Hematopoietic multipotent progenitor cell treated with erythropoietin and hydrocortisone succinate and interleukin-3 and kit ligand, for 17 days (in vitro differentiated cells): ENCODE measurements at places on chromosomes 7 and 10.

DNA sequence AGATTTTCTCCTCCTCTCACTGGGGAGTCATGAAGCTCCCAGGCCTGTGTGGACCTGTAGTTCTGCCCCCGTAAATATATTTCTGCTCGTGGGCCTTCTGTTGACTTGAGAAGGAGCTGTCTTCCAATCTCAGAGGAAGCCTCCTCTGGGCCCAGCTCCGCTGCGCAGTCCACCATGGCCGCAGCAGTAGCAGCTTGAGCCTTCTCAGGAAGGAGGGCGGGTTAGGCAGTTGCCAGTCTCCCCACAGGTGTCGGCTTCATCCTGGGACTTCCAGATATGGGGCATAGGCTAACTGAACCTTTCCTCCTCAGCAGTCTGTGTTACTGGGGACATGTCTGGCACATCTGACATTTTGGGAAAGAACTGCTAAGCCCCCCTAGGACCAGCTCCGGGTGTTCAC lies 62.9 kb upstream of the TRIM8 start:
- DNase-seq: no peak

- no peak for DNase-seq
Observed at GRCh38 chr10:60989400-60989876, 45.5 kb upstream of the RHOBTB1 start.

- DNase-seq: no peak
Observed at GRCh38 chr7:41096917-41097316, 606.0 kb downstream of the INHBA start.

DNA sequence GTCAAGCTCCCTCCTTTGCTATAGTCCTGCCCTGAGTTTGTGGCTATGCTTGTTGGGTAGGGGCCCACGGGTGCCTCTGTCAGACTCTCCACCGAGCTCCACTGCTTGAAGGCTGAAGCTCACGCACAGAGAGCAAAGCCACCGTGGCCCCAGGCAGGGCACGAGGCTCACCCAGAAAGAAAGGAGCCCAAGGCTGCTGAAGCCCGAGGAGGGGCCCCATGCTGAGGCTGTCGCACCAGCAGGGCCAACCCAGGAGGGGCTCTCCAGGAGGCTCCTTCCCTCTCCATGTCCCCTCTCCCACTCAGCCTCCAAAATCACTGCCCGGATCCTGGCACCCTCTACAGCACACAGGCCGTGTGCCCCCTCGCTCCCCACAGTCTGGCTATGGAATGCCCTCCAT lies 50.5 kb downstream of the YKT6 start:
- DNase-seq: no peak

DNA sequence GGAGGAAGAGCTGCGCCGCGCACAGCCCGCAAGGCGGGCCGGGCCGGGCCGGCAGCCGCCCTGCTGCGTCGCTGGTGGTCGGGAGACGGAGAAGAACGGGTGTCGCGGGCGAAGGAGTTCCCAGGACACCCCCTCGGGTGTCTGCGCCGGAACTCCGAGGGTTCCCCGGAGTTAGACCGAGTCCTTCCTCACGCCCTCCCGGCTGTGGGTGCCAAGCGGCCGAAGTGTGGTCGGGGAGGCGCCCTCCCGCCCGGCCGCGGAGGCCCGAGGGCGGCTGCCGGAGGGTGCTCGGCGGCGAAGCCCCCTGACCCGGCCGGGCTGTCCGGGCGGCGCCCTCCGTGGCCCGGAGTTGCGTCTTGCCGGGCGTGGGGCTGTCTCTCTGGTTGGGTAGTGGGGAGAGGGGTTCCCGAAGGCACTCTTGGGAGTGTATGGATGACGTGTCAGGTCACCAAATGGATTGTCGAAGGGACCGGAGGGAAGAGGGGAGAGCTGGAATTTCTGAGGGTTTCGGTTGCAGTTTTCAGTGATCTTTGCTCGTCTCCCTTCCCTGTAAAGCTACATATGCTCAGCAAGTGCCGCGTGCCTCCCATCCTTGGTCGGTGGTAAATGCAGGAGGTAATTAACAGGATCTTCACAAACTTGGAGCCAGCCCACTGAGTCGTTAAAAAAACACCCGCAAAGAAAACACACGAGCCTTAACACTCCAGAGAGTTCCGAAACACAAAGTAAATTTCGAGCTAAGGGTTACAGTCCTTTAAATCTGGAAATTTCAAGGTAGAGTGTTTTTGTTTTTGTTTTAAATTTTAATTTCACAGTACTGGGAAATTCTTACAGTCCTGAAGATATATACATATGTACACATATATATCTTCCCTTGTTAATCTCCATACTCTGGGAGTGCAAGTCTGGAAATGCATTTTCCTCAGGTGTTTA lies 871 bp downstream of the ST7 start:
- DNase-seq: peak; percentile 47

GRCh38 chr7:19464241-19464640 lies 244.6 kb downstream of the POLR1F start:
- DNase-seq: no peak

- DNase-seq: no peak
Observed at GRCh38 chr7:91416155-91416865, 152.1 kb downstream of the FZD1 start.

GRCh38 chr10:84659497-84660439 lies 331.4 kb downstream of the CCSER2 start:
- no peak for DNase-seq

- DNase-seq: no peak
Observed at GRCh38 chr7:107613948-107614347, 33.9 kb downstream of the BCAP29 start.

GRCh38 chr10:80260295-80261243 lies 28.9 kb downstream of the MAT1A start:
- peak; percentile 36 for DNase-seq

DNA sequence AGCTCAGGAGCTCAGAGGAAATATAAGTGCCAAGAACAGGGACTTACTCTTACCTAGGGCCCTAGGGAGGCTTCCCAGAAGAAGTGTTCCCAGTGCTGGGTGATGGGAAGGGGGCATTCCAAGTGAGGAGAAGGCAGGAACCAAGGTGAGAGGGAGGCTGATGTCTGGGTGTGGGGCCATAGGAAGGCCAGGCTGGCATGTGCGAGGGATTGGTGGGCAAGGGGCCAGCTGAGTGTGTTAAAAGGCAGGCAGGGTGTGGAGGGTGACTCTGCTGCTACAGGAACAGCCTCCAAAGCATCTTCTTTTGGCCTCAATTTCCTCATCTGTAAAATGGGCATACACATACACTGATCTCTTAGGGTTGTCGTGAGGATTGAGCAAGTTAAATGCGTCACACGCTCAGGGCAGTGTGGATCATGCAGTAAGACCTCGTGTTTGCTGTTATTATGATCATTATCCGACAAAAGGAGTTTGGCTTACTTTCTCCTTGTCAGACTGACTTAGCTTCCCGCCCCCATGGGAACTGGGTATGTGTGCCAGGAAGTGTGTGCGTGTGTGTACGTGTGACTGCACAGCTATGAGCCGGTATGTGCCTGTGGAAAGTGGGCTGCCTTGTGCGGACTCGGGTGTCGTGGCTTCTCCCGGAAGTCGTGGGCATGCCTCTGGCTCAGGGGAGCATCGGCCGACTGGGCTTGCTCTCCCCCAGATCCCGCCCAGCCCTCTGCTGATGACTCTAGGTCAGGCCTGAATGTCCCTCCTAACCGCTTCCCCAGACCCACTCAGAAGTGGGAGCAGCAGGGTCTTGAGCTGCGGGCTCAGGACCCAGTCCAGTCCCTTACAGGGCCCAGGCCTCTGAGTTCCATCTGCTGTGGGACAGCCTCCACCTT lies 59.6 kb downstream of the NEURL1 start:
- no peak for DNase-seq

- peak; percentile 16 for DNase-seq
Observed at GRCh38 chr7:98879198-98879978, 1.1 kb downstream of the TRRAP start.

- DNase-seq: no peak
Observed at GRCh38 chr7:149794661-149795060, 21.3 kb upstream of the ZNF467 start.

DNA sequence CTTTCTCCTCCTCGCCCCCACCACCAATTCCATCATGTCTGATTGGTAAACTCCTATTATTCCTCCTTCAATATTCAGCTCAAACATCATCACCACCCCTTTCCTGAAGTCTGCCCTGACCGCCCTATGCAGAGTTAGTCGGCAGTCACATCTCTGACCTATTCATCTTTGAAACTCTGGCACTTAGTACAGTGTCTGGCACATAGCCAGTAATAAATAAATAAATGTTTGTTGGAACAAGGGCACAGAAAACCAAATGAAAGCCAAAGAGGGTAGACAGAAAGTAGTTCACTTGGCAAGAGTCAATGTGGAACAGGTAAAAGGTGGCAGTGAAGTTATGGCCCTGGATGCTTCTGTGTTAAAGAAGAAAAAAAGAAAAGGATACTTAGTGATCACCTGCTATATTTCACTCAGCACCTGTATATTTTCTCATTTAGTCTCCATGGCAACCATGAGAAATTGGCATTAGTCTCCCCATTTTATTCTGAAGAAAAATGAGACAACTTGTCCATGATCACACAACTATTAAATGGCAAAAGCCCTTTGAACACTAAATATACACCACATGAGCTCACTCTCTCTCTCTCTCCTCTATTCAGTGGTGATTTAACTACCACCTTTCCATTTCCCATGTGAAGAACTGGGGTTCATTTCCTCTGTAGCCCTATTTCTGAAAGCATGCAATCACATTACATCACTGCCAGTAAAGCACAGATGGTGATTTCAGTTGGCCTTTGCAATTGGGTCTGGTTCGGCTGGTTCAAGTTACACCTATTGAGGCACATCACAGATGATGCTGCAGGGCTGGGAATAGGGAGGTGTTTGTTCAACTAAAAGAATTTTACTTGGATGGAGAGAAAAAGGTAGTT lies 25.3 kb downstream of the CHCHD3 start:
- DNase-seq: no peak

- no peak for DNase-seq
Observed at GRCh38 chr10:99941942-99942820, 67.6 kb downstream of the DNMBP start.

- no peak for DNase-seq
Observed at GRCh38 chr7:42103456-42103855, 133.6 kb downstream of the GLI3 start.

- no peak for DNase-seq
Observed at GRCh38 chr7:27840313-27840712, 100.4 kb downstream of the TAX1BP1 start.

DNA sequence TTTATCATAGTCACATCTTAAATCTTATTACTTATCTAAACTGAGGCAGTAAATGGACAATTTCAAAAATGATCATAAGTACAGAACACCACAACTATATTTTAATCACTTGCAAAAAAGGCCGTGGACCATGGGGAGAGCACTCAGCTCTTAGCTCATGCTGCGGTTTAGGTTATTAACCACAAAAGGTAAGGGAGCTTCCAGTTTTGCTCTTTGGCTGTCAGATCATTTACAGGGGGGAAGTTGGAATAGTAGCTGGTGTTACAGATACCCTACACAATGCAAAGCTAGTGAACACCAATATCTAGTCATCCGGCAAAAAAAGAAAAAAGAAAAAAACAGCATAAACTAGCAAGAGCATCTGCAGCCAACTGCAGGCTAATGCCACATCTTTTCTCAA lies 147.0 kb downstream of the BBS9 start:
- no peak for DNase-seq

DNA sequence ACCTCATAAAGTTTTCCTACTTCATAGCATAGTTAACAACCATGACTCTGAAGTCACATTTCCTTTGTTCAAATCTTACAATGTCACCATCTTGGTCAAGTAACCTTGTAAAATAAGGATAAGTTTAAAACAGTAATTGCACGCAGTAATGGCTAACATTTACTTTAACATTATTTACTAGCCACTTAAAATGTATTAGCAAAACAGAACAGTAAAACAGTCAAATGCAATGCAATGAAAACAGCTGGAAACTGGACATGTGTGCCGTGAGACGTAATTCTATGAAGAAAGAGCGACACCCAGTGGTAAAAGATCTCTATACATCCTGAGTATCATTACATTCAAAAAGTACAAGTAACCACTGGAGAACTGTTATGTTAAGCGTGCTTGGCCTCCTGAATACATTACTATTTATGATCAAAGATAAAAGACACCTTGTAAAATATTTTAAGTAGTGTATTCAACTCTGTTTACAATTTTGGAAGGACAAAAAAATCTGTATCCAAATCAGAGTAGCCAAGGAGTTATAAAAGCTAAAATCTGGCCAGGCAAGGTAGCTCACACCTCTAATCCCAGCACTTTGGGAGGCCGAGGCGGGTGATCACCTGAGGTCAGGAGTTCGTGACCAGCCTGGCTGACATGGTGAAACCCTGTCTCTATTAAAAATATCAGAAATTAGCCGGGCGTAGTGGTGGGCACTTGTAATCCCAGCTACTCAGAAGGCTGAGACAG lies 27.2 kb downstream of the ATE1 start:
- peak; percentile 72 for DNase-seq

DNA sequence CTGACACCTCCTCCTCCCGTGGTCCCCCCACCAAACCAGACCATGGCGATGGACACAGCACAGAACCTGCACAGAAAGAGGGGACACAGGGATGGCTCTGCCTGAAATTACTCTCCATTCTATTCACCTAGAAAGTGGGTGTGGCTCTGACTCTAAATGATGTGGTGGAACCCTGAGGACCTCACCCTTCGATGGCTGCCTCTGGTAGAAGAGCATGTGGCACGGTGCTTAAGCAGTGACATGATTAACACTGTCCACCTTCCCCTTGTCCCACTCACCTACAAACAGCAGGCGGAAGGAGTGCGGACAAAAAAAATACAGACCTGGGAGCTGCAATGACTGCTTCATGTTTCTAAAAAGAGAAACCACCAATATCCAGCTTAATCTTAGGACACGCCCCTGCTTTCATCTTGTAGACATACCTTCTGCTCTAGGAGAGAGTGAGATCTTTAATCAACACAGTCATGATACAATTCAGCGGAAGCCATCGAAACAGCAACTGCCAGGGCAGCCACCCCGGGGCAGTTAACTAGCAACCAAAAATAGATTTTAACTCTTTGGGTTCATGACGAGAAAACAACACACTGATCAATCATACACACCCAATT lies 11.4 kb downstream of the JCAD start:
- no peak for DNase-seq

DNA sequence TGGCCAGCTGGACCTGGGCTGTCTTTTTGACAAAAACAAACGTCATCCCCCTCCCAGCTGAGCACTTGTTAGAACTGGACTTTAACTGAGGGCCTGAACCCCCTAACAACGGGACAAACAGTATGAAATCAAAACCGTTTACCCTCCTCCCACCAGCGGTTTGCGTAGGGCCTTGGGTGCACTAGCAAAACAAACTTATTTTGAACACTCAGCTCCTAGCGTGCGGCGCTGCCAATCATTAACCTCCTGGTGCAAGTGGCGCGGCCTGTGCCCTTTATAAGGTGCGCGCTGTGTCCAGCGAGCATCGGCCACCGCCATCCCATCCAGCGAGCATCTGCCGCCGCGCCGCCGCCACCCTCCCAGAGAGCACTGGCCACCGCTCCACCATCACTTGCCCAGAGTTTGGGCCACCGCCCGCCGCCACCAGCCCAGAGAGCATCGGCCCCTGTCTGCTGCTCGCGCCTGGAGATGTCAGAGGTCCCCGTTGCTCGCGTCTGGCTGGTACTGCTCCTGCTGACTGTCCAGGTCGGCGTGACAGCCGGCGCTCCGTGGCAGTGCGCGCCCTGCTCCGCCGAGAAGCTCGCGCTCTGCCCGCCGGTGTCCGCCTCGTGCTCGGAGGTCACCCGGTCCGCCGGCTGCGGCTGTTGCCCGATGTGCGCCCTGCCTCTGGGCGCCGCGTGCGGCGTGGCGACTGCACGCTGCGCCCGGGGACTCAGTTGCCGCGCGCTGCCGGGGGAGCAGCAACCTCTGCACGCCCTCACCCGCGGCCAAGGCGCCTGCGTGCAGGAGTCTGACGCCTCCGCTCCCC lies at the start of gene IGFBP1:
TSS of gene IGFBP1 (plus strand) at position 304 of the 808 bp plus-strand sequence. CDS start at position 469, 165 bp downstream.
- DNase-seq: no peak
